ENCODE measurements at places on chromosomes 2 and 18.

- DNase-seq = no peak
These were observed 156.1 kb downstream of the ANTXR1 start for GRCh38 chr2:69168950-69169654.

DNA sequence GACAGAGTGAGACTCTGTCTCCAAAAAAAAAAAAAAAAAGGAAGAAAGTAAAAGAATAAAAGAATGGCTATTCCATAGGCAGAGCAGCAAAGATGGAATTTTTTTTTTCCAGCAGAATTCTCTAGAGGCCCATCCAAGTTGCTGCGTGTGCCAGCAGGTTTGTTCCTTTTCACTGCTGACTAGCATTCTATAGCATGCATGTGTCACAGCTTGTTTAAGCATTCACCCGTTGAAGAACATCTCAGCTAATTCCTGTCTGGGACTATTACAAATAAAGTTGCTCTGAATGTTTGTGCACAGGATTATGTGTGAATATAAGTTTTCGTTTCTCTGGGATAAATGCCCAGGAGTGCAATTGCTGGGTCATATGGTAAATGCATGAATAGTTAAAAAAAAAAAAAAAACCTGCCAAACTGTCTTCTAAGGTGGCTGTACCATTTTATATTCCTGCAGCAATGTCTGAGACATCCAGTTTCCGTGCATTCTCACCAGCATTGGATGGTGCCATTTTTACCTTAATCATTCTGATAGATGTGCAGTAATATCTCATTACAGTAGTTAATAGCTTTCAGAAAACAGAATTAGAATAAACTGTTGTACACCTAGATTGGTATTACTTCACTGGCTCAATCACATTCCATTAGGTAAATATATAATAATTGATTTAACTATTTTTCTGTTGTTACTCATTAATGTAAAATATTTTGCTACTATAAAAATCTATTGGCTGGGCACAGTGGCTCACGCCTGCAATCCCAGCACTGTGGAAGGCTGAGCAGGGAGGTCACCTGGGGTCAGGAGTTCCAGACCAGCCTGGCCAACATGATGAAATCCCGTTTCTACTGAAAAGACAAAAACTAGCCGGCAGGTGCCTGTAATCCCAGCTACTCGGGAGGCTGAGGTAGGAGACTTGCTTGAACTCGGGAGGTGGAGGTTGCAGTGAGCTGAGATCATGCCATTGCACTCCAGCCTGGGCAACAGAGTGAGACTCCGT lies 47.5 kb upstream of the ASAP2 start:
- DNase-seq = no peak

- no peak for DNase-seq
These were observed 220.2 kb downstream of the CLIP4 start for GRCh38 chr2:29335396-29335795.

DNA sequence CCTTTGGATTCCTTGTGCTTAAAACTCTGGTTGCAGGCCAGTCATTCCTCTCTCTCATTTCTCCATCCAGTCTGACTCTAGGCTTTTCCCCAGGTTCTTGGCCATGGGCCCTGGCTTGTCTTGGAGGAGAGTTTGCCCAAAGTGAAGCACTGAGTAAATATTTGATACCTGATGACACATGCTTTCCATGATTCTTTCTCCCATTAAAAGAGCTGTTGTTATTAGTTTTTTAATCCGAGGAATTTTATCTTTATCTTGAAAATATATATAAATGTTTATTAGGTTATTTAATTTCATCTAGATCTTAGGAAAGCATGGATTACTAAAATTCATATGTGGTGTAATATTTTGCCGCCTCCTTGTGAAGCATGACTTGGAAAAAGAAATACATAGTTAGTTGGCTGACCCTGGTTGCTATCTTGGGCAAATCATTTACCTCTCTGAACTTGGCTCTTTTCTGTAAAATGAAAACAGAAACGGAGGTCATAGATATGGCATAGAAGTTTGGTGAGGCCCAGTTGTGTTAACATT lies 650.1 kb downstream of the SLC4A3 start:
- DNase-seq = no peak

DNA sequence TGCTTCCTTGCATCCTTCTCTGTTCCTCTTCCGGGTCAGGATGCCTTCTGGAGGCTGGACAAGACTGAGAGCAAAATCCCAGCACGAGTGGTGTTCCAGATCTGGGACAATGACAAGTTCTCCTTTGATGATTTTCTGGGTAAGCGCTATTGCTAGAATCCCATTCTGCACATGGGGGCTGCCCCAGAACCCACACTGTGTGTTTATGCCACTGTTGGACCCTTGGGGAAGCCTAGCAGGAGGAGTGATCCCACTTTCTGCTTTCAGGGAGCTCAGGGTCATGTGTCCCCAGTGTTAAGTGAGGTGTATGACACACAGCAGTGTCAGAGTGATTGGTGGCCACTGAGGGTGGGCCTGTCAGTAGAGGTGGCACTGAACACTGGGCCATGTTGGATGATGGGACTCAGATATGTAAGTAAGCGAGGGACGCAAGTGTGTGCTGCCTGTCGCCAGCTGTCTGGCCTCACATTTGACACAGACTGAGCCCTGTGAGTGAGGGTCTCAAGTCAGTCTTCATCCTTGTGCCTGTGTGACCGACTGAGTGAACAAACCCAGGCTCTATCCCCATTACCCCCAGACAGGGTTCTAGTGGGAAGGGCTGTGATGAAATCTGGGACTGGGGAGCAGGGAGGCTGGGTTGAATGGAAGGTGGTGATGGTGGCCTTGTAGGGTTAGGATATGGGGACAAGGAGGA lies 220.9 kb downstream of the DYSF start:
- DNase-seq = no peak

DNA sequence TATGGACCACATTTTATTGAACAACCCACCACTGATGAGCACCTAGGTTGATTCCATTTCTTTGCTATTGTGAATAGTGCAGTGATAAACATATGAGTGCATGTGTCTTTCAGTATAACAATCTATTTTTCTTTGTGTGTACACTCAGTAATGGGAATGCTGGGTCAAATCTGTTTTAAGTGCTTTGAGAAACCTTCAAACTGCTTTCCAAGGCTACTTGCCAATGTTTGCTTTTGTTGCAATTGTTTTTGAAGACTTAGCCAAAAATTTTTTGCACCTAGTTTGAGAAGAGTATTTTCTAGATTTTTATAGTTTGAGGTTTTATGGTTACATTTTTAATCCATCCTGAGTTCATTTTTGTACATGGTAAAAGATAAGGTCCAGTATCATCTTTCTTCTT lies 587.4 kb upstream of the SETBP1 start:
- DNase-seq = no peak

DNA sequence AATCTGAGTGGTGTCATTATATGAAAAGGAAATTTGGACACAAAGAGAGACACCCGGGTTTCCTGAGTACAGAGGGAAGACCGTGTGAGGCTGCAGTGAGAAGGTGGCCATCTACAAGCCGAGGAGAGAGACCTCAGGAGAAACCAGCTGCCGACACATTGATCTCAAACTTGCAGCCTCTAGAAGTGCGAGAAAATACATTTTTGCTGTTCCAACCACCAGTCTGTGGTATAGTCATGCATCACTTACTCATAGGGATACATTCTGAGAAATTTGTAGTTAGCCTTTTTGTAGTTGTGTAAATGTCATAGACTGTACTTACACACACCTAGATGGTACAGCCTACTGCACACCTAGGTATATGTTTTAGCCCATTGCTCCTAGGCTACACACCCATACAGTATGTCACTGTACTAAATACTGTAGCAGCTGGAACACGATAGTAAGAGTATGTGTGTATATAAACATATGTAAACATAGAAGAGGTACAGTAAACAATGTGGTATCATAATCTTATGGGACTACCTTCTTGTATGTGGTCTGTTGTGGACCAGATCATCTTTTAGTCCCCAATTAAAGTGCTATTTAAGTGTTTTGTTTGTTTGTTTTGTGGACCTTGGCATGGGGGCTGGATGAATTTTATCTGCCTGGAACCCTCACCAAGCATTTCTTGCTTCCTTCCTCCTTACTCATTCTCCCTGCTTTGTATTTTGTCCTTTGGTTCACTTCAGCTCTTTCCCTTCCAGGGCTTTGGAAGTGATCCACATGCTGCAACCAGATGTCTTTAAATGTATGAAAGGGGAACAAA lies 38.3 kb upstream of the SESTD1 start:
- no peak for DNase-seq

DNA sequence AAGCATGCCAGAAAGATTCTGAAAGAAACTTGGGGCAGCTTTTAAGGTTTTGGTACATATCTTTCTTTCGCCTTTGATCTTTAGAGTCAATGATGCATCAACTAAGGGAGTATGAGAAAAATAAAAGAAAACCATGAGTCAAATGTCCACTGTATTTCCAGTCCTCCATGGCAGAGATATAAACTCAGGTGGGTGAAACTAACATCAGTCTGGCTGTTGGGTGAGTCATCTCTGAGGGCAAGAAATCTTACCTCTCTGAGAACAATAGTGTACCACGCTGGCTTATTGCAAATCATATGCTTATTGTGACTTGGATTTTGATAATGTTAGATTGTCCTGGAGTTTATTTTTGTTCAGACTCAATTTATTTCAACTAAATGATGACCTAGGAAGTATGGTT lies 521.0 kb downstream of the PLCL1 start:
- DNase-seq = no peak

DNA sequence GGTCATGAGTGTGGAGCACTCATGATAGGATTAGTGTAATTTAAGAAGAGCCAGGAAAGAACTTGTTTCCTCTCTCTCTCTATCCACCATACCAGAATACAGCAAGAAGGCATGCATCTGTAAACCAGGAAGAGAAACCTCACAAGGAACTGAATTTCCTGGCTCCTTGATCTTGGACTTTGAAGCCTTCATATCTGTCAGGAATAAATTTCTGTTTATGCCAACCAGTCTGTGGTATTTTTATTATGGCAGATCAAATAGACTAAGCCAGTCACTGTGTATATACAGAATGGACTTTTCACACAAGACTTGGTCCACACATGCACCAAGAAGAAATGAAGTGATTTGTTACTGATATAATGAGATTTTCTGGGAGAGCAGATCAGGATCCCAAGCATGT lies 930.1 kb upstream of the TMEFF2 start:
- no peak for DNase-seq

DNA sequence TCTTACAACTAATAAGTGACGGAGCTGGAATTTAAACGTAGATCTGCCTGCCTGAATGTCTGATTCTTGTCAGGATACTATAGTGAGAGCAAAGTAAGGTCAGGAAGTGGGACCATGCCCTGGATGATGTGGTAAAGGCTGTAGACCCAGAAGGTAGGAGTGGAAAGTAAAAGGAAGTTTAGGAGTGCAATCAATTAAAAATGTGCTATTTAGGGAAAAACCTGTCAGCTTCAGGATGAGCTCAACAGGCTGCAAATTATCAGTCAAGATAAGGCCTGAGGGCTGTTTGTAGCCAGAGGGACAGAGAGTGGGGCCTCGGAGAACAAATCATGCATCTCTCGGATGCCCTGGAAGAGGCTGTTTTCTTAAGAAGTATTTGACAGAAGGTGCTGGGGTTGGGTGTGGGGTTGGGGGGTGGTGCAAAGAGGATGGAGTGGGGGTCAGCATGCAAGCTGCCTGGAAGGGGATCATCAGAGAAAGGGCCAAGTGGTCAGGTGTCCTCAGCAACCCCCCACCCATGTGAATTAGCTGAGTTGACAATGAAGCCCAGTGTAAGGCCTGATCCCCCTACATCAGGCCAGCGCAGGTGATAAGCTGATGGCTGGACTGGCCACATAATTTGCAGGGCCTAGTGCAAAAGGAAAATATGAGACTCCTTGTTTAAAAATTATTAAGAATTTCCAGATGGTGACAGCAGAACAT lies 53.2 kb upstream of the MAPRE3 start:
- no peak for DNase-seq

DNA sequence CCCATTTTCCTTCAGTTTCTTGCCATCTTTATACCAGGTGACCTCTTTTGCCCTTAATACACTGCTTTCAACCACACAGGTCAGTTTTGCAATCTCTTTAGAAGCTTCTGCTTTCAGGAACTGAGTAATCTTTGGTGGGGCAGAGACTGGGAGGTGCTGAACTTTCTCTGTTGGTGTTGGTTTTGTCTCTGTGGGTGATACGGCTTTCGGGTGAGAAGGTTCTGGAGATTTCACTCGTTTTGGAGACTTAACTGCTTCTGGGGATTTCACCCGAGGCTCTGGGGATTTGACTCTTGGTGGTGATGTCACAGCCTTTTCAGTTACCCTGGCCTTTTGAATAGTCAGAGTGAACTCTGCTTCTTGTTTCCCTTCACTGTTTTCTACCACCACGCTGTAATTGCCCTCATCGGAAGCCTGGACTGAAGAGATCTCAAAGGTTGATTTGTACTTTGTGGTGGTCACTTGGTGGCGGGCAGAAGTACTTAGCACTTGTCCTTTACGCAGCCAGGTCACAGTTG lies 50.4 kb downstream of the PLEKHA3 start:
- DNase-seq = no peak

DNA sequence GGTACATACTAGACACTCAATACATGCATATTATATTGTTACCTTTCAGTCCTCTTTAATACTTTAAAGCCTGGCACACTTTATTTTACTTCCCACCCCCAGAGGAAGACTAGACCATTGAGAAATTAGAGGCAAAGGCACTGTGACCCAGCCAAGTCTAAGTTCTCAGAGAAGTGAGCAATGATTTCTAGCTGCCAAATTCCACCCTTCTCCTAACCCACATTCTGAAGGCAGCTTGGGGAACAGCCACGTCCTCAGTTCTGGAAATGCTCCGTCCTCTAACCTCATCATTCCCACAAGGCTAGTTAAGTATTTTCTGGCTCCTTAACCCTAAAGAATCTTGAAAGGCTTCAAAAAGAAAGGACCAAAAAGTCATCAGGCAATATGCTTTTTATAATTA lies 86.6 kb downstream of the COL5A2 start:
- no peak for DNase-seq

DNA sequence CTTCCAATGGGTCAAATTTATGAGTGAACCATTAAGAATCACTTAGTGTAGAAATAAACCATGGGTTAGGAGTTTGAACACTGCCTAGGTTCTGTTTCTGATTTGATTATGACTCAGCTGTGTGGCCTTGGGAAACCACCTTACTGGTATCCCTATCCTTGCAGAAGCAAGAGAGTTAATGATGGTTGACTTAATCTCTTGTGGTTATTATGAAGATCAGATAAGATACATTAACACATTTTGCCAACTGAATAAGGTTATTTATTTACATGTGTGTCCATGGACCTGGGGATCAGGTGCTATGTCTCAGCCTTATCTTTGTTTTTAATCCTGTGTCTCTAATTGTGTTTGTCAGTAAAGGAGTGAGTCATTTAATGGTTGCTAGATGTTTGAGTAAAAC lies 5.4 kb upstream of the KCNJ13 start:
- DNase-seq = no peak

DNA sequence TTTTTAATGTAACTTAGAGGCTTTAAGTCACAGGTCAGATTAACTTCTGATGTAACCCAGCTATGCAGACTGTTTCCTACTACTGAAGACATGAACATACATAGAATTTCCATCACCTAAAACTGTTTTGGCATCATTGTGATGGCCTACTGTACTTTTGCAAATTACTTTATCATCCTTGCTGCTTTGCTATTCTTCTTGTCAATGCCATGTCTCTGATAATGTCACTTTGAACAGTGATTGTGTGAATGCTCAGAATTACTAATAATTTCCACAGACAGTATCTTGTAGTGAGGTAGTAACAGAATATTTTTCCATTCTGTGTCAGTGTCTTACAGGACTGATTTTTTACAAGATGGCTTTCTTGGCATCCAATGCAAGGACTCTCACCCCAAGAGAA lies 663.5 kb downstream of the DPP10 start:
- DNase-seq = no peak

Data from NCI-H187 (cell line).